ENCODE measurements at places on chromosomes 1 and 21. TPM values are rescaled to one million over a fixed set of nuclear protein-coding genes. Genes with fewer than 3 reads are reported as not detected.

The CELA2A gene
- total RNA-seq, result not detected

The LRRIQ3 gene
- 0.33 TPM for total RNA-seq

DNA sequence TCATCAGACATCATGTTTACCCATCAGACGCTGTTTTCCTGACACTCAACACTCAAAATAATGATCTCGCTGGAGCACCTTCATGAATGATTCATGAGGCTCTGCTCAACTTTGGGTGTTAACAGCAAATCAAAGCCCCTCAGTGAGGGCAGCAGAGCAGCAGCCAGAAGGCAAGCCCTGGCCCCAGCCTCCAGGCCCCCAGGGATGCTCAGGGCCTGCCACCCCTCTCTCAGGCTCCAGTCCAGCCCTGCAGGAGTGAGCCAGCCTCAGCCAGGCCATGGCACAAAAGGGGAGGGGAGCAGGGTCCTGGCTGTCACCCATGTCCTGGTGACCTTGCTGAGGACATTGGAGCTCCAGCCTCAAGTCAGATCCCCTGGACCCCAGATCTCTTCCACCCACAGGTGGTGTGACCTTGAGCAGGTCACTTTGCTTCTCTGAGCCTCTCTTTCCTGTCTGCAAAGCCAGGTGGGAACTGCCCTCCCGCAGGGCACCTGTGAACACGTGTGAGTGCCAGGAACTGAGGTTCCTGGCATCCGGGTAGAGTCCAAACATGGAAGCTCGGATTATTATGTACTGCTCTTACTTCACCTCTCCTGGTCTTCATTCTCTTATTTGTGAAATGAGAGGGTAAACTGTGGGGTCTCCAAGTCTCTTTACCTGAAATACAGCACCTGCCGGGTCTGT, 161.6 kb upstream of the VAMP3 start:
- DNase-seq, result peak; percentile 25

- peak; percentile 80 for DNase-seq
Observed at GRCh38 chr1:182614796-182615454, 10.7 kb upstream of the RGS16 start.

DNA sequence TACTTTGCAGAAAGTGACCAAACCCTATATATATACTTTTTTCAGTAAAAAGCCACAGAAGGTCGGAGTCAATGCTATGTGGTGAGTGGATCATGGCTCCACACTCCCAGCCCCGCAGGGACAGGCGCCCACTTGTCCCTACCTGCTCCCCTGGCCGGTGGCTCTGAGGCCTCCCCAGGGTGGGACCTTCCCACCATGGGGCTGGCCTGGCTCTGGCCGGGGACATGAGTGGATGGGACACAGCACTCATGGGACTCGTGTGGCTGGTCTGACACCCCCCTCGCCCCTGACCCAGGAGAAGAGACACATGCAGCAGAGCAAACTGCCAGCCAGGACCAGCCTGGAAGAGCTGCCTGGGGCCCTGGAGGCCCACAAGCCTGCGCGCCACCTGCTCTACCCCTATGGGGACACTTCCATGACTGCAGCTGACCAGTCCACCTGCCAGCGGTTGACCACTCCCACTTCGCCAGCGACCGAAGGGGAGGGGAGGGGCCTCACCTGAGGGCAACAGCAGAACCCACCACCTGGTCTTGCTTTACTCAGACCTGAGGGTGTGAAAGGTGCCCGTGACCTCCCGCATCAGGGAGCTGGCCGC, 2.2 kb downstream of the SPATC1L start:
- DNase-seq, result no peak

The PMF1 gene
- total RNA-seq, result 24.5 TPM

The LRRC38 gene
- not detected for total RNA-seq

The HSD3B1 gene
- total RNA-seq, result 0.39 TPM

- no peak for DNase-seq
Observed at GRCh38 chr21:46100020-46100419, 2.1 kb downstream of the COL6A2 start.

DNA sequence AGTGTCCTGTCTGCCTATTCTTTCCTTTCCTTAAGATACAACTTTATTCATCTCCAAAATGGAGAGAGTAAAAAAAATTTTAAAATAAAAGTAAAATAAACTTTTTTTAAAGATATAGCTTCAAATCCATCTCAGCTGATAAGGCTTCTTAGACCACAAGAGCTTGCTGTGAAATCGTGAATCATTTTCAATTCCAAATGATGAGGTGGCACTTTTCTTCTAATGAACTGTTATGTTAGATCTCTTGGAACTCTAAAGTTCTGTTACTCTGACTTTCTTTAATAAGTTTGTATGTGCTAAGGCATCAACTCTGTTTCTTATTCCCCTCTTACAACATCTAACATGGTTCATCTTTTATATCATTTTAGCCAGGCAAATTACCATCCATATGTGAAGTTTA, 4.5 kb downstream of the SH3GLB1 start:
- no peak for DNase-seq

GRCh38 chr1:182083851-182084486, 22.5 kb upstream of the ZNF648 start:
- DNase-seq, result no peak

DNA sequence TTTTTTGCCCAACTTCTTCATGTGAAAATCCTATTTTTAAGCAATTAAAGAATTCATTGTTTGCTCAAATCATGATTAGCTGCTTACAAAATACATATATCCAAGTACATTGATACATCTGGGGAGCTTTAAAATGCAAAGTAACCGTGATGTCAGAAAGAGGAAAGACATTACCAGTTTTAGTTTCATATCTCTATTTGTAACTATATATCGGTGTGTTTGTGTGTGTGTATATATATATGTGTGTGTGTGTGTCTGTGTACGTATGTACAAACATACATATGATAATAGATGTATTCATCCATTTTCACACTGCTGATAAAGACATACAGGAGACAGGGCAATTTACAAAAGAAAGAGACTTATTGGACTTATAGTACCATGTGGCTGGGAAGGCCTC, 310.1 kb downstream of the DPYD start:
- no peak for DNase-seq

DNA sequence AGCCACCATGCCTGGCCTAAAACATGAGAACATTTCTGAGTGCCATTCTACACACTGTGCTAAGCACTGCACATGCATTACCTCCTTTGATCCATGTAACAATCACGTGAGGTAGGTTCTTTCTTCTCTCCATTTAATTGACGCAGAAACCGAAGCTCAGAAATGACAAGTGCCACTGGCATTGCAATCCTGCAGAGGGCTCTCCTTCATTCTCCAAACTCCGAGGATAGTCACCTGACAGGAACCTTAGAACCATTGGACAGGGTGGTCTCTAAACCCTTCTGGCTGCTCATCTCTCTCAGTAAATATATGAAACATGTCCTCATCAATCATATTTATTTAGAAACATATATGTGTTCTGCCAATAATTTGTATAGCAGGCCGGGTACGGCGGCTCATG, 167.1 kb upstream of the JUN start:
- DNase-seq, result no peak

- DNase-seq, result no peak
Observed at GRCh38 chr1:199173356-199173755, 534.5 kb downstream of the PTPRC start.

GRCh38 chr1:167328306-167328815, 107.7 kb downstream of the POU2F1 start:
- DNase-seq, result no peak

DNA sequence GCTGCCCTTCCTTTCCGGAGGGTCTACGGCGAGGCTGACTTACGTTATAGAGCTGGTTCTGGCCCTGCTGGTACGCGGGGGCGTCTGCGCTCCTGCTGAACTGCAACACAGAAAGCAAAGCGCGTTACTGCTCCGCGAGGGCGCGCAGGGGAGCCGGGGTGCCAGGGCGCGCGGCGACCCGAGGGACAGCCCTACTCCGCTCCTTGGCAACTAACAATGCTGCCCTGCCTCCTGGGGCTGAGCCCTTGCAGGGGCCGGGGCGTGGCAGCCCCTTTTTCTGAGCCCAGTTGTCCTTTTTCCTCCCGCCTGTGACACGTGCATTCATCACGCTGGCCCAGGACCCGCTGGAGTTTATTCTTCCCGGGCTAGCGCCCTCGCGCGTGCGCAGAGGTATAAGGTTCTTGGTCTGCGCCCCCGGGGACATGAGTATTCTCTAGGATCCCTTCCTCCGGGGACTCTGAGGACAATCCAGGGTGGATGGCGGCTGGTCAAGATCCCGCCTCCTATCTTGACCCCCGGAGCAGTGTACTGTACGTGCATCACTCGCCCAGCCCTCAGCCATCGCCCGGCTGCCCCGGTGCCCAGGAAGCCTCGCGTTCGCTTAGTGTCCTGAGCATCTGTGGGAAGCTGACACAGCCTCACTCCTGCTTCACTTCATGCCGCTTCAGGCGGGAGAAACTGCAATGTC, 78.9 kb downstream of the CD247 start:
- peak; percentile 48 for DNase-seq

The ZMYND12 gene
- 2.6 TPM for total RNA-seq

GRCh38 chr1:212979340-212980122, 29.2 kb downstream of the VASH2 start:
- DNase-seq, result no peak

The GFI1 gene
- total RNA-seq, result 0.12 TPM

The OLFML2B gene
- total RNA-seq, result 0.73 TPM

- DNase-seq, result no peak
Observed at GRCh38 chr1:97864615-97865014, 56.2 kb downstream of the DPYD start.

DNA sequence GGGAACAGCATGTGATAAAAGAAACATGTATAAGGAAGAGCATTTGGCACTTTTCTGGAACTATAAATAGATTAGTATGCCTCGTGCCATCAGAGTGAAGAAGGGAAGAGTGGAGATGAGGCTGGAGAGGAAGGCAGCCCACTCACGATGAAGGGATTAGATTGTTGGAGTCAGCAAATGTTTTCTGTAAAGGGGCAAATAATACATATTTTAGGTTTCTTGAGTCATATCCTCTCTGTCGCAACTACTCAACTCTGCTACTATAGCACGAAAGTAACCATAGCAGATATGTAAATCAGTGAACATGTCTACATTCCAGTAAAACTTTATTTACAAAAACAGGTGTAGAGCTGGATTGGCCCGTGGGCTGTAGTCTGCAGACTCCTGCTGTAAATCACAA, 147.8 kb downstream of the TENT5C start:
- no peak for DNase-seq

The OR10Z1 gene
- not detected for total RNA-seq

DNA sequence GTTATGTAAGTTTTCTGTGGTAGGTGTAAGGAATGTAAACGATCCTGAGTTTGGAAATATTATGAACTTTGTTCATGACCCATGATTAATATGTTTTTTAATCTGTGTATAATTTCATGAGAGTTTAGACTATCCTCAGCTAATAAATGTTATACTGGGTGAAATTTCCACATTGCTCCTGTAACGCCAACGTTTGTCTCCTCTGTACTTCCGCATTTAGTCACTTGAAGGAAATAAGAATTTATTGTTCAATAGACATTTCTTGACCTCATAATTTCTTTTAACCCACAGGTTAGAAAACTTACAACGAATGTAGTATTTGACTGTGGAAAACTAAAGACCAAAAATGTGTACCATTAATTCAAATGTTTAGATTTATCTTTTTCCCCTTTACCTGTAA, 876 bp downstream of the KCNJ15 start:
- DNase-seq, result no peak

DNA sequence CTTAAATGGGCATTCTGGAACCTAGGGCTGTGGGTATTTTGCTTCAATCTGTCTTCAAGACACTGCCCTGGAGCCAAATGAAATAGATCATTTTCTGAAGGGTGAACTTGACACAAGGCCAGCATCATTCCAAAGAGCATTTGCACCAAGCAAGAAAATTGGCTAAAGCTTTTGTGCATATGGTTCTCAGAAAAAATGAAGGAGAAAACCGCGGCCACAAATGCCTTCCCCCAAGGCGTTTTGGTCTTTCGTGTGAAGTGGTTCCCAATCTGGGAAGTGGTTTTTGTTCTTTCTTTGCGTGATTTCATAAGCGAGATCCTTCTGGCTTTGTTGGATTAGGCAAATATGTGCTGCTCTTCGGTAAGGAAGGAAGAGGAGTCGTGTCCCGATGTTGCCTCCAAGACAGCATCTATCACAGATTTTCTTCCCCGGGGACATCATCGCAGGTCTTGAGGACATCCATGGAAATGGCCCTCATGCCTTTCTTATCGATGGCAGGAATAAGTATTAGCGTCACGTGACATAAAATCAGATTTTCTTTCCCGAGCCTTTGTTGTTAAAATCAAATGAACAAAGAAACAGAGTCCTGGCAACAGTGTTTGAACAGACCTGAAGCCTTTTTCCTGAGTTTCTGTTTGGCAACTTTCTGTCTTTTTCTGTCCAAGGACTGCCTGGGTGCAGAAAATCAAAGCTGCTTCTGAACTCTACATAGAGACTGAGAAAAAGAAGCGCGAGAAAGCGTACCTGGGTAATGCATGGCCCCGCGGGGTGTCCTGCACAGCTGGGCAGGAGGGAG, 31.0 kb downstream of the ATP5PO start:
- no peak for DNase-seq

DNA sequence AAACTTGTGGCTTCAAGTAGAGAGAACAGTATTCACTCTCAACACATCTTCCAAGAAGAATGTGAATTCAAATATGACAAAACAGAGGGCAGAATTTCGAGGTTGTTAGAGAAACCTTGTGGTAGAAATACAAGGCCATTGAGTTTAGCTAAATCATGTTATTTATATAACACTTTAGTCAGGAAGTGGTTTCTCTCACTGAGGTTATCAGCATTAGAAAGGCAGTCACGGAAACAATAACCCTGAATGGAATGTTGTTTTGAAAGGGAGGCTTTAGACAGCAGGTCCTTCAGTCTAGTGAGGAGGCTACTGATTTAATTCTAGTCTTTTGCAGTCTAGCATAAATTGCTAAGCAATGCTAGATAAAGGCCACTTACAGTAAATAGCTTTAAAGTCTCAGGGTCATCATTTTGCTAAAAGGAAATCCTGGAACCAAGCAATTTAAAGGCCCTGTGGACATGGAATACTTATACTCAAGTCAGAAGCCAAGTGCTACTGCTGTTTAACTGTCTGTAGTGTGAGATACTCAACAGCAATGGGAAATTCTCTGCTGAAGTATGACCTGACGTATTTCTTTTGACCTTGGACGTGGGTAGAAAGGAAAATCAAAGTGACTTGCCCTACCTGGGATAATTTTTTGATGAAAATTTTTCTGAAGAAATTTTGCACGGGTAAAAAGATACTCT, 89.0 kb upstream of the CHODL start:
- DNase-seq, result no peak

- DNase-seq, result no peak
Observed at GRCh38 chr1:183126528-183126927, 59.5 kb upstream of the LAMC2 start.

DNA sequence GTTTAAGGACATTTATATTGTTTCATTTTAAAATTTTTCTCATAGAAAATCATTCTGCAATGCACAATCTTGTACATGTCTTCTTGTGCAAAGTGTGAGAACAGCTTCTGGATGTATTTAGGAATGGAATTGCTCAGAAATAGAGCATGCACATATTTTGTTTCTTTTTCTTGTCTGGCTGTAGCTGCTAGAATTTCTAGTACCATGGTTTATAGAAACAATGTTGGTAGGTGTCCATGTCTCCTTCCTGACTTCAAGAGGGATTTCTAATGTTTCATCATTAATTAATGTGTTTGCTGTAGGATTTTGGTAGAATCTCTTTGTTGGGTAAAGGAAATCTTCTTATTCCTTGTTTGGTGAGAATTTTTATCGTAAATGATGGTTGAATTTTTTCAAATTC, 99.0 kb downstream of the RYR2 start:
- DNase-seq, result no peak

The ADCY10 gene
- 0.44 TPM for total RNA-seq

The PSEN2 gene
- total RNA-seq, result 13.4 TPM

Measured in right lobe of liver (tissue), 6 donors.